ENCODE measurements at places on chromosomes 5 and 9. TPM values are rescaled to one million over a fixed set of nuclear protein-coding genes. Genes with fewer than 3 reads are reported as not detected.

Gene CDX1
- 0.29 TPM for total RNA-seq

Gene TAS2R1
- not detected for total RNA-seq

Gene GDF9
- 0.61 TPM for total RNA-seq

Gene LECT2
- not detected for total RNA-seq

Gene PRDM9
- total RNA-seq = not detected

Gene SPATA31C1
- not detected for total RNA-seq

Gene PTPRD
- 25.3 TPM for total RNA-seq

Gene PALM2AKAP2
- total RNA-seq = 81.3 TPM

Gene SHLD3
- 1.3 TPM for total RNA-seq

Gene BRD9
- total RNA-seq = 31.1 TPM

Gene FOXD4L6
- total RNA-seq = not detected

Gene TLX3
- not detected for total RNA-seq

Gene FBP2
- total RNA-seq = not detected

Gene EIF4EBP3
- 19.1 TPM for total RNA-seq

Gene PCBD2
- total RNA-seq = 21.2 TPM

Gene OR1Q1
- not detected for total RNA-seq

Gene EDIL3
- 31.3 TPM for total RNA-seq

Gene ZNF367
- 3.2 TPM for total RNA-seq

Gene GLT6D1
- not detected for total RNA-seq

Gene ABCA1
- 30.2 TPM for total RNA-seq

Gene SAPCD2
- 0.16 TPM for total RNA-seq

Gene KIF24
- 0.77 TPM for total RNA-seq

Gene TEX48
- total RNA-seq = not detected

Gene MTMR12
- 13.3 TPM for total RNA-seq

Gene IL13
- not detected for total RNA-seq

Gene SHOC1
- total RNA-seq = not detected

Gene LRRC8A
- total RNA-seq = 76.4 TPM

Data from heart left ventricle (tissue), 16 donors.